Progenitor cell of endocrine pancreas (in vitro differentiated cells): ENCODE measurements at places on chromosomes 2 and 18. TPM values are rescaled to one million over a fixed set of nuclear protein-coding genes. Genes with fewer than 3 reads are reported as not detected.

Gene ATP6V1B1
- total RNA-seq = not detected in 2 replicates

Gene HOXD12
- total RNA-seq = not detected in 2 replicates

- no peaks in the 10 kb centered on the region for H3K4me1 ChIP-seq
- no peak for DNase-seq
- H3K36me3 ChIP-seq = no peaks in the 10 kb centered on the region
- H3K27me3 ChIP-seq = no peaks in the 10 kb centered on the region
- H3K27ac ChIP-seq = no peak overlapping the region
Measured at GRCh38 chr18:52236131-52236530, 103.9 kb upstream of the DCC start.

- no peak for DNase-seq
- no peaks in the 10 kb centered on the region for H3K36me3 ChIP-seq
- H3K27me3 ChIP-seq = no peaks in the 10 kb centered on the region
- no peak overlapping the region for H3K27ac ChIP-seq
- H3K4me3 ChIP-seq = no peak overlapping the region
Measured at GRCh38 chr2:229492034-229492433, 220.9 kb upstream of the PID1 start.

Gene UPP2
- not detected in 2 replicates for total RNA-seq

DNA sequence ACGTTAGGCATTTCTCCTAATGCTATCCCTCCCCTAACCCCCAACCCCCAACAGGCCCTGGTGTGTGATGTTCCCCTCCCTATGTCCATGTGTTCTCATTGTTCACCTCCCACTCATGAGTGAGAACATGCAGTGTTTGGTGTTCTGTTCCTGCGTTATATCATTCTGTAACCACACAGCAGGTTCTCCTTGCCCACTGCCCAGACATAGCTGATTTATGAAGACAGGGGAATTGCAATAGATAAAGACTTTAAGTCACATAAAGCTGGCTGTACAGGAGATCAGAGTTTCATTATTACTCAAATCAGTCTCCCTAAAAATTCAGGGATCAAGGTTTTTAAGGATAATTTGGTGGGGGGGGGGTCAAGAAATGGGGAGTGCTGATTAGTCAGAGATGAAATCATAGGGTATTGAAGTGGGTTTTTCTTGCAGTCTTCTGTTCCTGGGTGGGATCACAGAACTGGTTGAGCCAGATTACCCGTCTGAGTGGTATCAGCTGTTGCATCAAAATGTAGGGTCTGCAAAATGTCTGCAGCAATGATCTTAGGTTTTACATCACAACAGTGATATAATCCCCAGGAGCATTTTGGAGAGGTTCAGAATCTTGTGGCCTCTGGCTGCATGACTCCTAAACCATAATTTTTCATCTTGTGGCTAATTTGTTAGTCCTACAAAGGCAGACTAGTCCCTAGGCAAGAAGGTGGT lies 392.1 kb upstream of the KCNJ3 start:
- no peaks in the 10 kb centered on the region for H3K36me3 ChIP-seq
- H3K4me3 ChIP-seq = no peak overlapping the region
- H3K4me1 ChIP-seq = no peaks in the 10 kb centered on the region
- no peak for DNase-seq

- no peak overlapping the region for H3K27ac ChIP-seq
- no peak overlapping the region for H3K4me3 ChIP-seq
- H3K27me3 ChIP-seq = no peaks in the 10 kb centered on the region
Measured at GRCh38 chr2:84238907-84239306, 220.2 kb downstream of the SUCLG1 start.

- H3K4me3 ChIP-seq = no peak overlapping the region
- DNase-seq = no peak
- H3K4me1 ChIP-seq = no peaks in the 10 kb centered on the region
- no peak overlapping the region for H3K27ac ChIP-seq
- H3K27me3 ChIP-seq = peaks cover 5% of the 10 kb centered on the region
- H3K36me3 ChIP-seq = no peaks in the 10 kb centered on the region
Measured at GRCh38 chr2:229660391-229660790, 54.0 kb downstream of the DNER start.

Gene COPS7B
- total RNA-seq = 55.1 and 58.4 TPM in 2 replicates

GRCh38 chr2:141062031-141062430 lies 1068.8 kb downstream of the LRP1B start:
- peaks cover 11% of the 10 kb centered on the region for H3K4me1 ChIP-seq
- H3K27me3 ChIP-seq = peaks cover 17% of the 10 kb centered on the region
- DNase-seq = no peak
- H3K36me3 ChIP-seq = no peaks in the 10 kb centered on the region
- no peak overlapping the region for H3K4me3 ChIP-seq

Gene WNT10A
- not detected in 2 replicates for total RNA-seq

- H3K27ac ChIP-seq = peak overlapping the region; percentile 82
- H3K4me1 ChIP-seq = peaks cover 14% of the 10 kb centered on the region
Measured at GRCh38 chr18:10040287-10041011, 126.6 kb downstream of the VAPA start.

- H3K27ac ChIP-seq = no peak overlapping the region
- DNase-seq = no peak
- H3K27me3 ChIP-seq = no peaks in the 10 kb centered on the region
- H3K4me3 ChIP-seq = no peak overlapping the region
- peaks cover 8% of the 10 kb centered on the region for H3K4me1 ChIP-seq
- H3K36me3 ChIP-seq = peaks cover 9% of the 10 kb centered on the region
Measured at GRCh38 chr2:44190526-44190925, 21.9 kb downstream of the PPM1B start.

- H3K36me3 ChIP-seq = no peaks in the 10 kb centered on the region
- H3K27me3 ChIP-seq = no peaks in the 10 kb centered on the region
- no peak for DNase-seq
- H3K4me3 ChIP-seq = no peak within 1 kb of the TSS
- H3K27ac ChIP-seq = no peak within 1 kb of the TSS
- H3K4me1 ChIP-seq = no peaks in the 10 kb centered on the region
Measured at GRCh38 chr18:66603941-66604627, at the start of gene CDH19. TSS of gene CDH19 (minus strand) at chr18:66604090. CDS start at chr18:66572204, 31,886 bp downstream.

Gene AKAIN1
- not detected in 2 replicates for total RNA-seq

Gene ADCYAP1
- 0.11 TPM in 1 of 2 replicates, not detected in the other for total RNA-seq

DNA sequence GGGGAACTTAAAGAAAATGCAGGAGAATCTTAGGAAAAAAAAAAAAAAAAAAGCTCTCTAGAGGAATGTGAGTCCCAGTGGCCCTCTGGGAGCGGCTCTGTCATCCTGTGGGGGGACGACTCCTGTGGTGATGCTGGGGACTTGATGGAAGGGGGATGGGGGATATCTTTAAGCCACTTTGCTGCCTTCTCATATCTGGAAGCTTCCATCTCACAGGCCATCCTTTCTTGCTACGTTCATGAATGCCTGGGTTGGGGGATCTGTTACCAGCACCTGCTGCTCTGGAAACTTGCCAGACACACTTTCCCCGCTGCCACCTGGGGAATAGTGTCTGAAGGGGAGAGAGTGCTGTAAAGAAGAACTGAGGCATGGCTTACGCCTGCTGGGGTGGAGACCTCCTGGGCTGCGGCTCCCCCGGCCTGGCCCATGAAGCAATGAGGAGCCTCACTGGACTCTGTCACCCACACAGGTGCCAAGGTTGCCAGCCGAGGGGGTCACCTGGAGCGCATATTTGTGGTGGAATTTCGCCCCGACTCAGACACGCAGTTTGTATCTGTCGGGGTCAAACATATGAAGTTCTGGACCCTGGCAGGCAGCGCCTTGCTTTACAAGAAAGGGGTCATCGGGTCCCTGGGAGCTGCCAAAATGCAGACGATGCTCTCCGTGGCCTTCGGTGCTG lies 92.8 kb downstream of the RTN4 start:
- no peak overlapping the region for H3K4me3 ChIP-seq
- H3K4me1 ChIP-seq = peaks cover 19% of the 10 kb centered on the region
- no peak overlapping the region for H3K27ac ChIP-seq
- no peaks in the 10 kb centered on the region for H3K27me3 ChIP-seq
- no peak for DNase-seq

Gene DIPK1C
- not detected in 2 replicates for total RNA-seq

DNA sequence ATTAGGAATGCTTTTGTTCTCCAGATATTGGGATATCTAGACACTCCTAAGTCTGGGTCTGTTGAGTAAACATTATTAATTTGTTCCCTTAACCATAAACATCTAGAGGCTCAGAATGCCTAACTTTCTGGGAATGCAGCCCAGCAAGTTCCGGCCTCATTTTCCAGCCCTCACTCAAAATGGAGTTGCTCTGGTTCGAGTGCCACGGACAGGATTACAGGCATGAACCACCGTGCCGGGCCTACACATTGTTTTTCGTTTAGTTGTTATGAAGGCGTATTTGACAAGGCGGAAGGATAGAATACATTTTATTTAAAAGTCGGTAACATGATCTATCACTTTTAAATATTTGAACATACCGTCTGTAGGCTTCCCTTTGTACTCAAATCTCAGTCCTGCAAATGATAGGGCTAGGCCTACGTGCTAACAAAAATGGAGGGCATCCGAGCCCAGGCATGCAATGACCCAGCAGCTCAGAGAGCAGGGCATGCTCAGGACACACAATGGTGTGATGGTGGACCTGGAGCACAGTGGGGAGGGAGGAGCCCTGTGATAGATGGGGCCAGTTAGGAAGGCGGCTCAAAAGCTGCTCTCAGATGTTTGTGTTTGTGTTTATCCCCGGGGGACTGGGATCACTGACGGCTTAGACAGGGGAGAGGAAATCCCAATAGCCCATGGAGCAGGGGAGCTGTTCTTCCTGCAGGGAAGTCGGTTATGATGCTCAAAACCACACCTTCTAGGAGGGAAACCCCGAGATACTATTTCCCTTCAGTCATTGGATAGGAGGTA lies 2.9 kb upstream of the SCYGR1 start:
- H3K27me3 ChIP-seq = no peaks in the 10 kb centered on the region
- no peaks in the 10 kb centered on the region for H3K36me3 ChIP-seq
- DNase-seq = no peak
- no peak overlapping the region for H3K4me3 ChIP-seq

GRCh38 chr2:85390941-85391669 lies 19.1 kb downstream of the CAPG start:
- H3K27me3 ChIP-seq = no peaks in the 10 kb centered on the region
- no peak overlapping the region for H3K4me3 ChIP-seq
- peak; percentile 64 for DNase-seq
- no peak overlapping the region for H3K27ac ChIP-seq

DNA sequence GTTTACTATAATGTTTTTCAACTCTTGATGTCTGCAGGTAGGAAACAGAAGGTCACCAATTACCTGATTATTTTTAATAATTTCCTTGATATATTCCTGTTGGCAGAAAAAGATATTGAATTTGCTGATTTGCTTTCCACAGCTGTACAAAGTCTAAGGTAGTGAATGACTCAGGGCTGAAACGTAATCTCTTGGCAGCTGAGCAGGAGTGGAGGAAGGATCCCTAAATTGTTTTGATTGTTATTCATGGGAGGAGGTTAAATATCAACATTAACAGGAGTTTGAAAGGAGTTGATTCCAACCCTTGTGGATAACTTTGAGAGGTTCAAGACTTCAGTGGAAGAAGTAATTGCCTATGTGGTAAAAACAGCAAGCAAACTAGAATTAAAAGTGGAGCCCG lies 345.2 kb upstream of the SLC8A1 start:
- no peaks in the 10 kb centered on the region for H3K36me3 ChIP-seq
- H3K27me3 ChIP-seq = no peaks in the 10 kb centered on the region
- no peak for DNase-seq
- no peaks in the 10 kb centered on the region for H3K4me1 ChIP-seq
- H3K4me3 ChIP-seq = no peak overlapping the region

Gene CELF4
- 4.6 and 5.5 TPM in 2 replicates for total RNA-seq
